ENCODE measurements at places on chromosomes 5 and 9.
A peak's percentile ranks its signal among the peaks of the same experiment; 100 is the strongest.

GRCh38 chr5:179142434-179143198, 82.4 kb downstream of the ZNF354C start:
- peak; percentile 48 for DNase-seq

- DNase-seq: no peak
Observed at GRCh38 chr5:150172145-150172544, 5.6 kb downstream of the CDX1 start.

- DNase-seq: no peak
Observed at GRCh38 chr5:159359408-159359807, 29.1 kb upstream of the IL12B start.

GRCh38 chr5:40834391-40834848, 602 bp downstream of the RPL37 start:
- no peak for DNase-seq

DNA sequence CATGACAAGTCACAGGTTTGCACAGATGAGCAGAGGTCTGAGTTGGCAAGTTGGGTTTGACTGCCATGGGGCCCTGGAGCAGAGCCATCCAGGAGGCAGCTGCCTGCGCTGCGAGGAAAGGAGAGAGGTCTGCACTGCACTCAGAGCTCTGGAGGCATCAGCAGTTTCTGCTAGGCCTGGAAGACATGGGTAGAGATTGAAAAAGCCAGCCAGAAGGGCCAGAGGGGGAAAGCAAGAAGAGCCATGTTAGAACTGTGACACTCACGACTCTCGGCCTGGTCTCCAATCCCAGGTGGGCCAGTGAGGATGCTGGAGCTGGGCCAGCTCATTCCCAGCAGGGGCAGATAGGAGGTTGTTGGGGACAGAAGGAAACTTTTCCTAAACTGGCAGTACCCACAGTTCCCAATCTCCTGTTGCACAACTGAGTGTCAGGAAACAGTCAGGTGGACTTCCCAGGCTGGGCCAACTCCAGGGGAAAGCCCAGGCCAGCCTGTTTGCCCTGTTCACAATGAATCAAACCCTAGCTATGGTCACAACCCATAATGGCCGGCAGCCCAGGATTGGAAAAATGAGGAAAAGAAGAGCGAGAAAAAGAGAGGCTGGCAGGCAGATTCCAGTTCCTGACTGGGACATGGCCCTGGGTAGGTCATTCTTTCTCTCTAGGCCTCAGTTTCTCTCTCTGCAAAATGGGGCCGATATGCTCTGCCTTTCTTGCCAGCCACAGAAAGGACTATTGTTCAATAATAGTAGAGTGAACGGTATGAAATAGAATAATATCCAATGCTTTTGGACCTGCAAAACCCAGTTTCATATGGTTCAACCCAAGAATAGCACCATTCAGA, 7.8 kb upstream of the ORM1 start:
- DNase-seq: no peak

DNA sequence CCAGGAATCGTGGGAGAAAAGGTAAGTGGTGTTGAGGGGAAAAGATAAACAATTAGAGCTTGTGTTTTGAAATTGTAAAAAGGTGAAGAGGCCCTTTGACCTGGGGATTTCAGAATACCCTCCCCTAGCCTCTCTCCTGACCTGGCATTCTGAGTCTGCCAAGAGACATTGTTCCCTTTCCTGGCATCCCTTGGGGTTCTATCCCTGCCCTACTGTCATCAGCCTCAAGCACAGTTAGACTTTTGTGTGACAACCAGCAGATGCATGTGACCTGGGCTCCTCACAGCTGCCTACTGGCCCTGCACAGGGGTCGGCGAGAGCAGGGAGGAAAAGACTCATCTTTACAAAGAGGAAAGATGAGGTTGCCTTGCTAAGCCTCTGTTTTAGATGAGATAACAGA, 72.2 kb upstream of the ORM1 start:
- no peak for DNase-seq

- no peak for DNase-seq
Observed at GRCh38 chr5:98492258-98492657, 281.2 kb upstream of the RGMB start.

DNA sequence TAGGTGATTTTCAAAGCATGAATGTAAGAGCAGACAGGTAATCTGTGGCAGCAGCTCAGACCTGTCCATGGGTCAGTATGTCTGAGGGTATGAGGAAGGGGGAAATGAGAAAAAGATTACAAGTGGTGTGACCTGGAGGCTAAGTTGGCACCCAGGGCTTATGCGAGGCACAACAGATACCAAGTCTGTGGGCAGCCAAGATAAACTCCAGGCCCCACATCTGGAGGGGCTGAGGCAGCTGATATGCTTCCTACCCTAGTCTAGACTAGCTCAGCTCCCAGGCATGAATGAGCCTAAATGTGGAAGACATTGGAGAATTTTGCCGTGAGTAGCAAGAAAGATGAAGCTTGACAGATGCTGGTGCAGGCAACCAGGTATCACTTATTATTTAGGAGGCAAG, 151.7 kb downstream of the PIK3R1 start:
- DNase-seq: no peak

- DNase-seq: no peak
Observed at GRCh38 chr5:94467346-94467953, 151.0 kb downstream of the KIAA0825 start.

- no peak for DNase-seq
Observed at GRCh38 chr5:1421521-1422341, 23.5 kb downstream of the SLC6A3 start.

- no peak for DNase-seq
Observed at GRCh38 chr5:72767289-72768010, 49.0 kb upstream of the TNPO1 start.

DNA sequence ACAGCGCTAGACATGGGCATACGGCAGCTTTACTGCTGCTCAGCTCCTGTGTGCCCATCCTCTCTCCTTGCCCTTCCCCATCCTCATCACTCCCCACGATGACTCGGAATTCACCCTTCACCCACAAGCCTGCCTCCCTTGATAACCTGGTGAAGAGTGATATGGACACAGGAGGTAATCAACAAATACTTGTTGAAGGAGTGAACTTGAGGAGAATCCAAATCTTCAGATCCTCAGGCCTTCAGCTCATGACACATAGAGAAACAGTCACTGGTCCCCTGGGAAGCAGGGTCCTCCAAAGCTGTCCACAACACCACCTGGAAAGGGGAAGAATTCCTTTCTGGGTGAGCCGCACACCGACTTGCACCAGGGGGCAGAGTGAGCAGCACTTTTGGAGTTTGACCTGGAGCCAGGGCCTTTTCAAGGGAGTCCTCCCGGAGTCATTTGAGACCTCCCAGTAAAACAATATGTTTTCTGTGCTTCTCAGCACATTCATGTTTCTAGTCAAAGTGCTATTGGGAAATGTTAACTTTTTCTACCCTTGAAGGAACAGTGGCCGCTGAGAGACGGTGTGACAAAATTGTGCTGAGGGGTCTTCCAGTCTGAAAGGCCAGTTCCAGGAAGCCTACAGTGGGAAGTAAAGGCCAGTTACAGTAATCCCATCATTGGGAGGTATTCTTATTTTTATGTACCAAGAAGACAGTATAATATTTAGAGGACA, 332.3 kb downstream of the CWC27 start:
- peak; percentile 65 for DNase-seq

DNA sequence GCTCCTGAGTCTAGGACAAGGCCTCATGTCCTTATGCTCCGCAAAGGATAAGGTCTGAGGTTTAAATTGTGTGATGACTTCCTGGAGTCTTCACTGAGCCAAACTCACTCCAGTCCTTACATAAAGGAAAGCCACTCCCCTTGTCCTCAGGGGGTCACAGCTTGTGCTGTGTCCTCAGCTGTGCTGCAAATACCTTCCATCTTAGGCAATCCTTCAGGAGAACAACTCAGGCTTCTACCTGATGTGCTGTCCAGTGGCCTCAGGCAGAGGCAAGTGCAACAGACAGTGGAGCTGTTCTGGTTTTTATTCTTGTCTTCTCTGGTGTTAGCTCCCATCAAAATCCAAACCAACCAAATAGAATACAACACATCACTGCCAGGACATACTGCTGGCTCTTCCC, 151.5 kb downstream of the TAF11L14 start:
- DNase-seq: no peak

DNA sequence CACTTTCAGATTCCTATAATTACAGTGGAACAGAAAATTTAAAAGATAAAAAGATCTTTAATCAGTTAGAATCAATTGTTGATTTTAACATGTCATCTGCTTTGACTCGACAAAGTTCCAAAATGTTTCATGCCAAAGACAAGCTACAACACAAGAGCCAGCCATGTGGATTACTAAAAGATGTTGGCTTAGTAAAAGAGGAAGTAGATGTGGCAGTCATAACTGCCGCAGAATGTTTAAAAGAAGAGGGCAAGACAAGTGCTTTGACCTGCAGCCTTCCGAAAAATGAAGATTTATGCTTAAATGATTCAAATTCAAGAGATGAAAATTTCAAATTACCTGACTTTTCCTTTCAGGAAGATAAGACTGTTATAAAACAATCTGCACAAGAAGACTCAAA, 29.5 kb downstream of the ZFYVE16 start:
- DNase-seq: no peak

DNA sequence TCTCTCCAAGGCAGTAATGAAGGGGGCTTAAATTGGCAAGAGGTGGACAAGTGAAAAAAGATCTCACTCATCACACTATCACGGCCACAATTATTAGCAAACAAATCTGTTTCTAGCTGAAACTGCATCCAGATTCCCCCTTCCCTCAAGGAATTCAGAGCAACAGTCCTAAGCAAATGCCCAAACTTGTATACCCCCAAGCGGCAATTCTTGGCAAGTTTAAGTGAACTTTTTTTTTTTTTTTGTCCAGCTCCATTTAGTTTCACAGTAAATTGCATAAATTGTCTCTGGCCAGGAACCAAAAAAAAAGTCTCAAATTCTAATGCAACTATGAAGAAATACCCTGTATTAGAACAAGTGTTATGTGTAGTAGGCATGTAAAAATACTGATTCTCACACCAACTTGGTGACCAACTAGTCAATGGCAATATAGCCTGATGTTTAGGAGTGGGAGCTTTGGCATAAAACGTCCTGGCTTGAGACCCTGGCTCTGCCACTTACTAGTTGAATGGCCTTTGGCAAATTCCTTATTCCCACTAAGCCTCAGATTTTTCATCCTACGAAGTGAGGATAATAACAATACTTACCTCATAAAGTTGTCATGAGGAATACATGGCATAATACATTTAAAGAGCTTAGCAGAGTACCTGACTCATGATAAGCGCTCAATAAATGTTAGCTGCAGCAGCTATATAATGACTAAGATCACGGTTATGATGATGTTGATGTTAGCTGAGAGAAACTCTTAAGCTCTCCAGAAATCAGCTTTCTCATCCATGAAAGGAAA, 193.2 kb downstream of the ADAMTSL1 start:
- DNase-seq: no peak

- no peak for DNase-seq
Observed at GRCh38 chr5:109688630-109688969, 1.1 kb upstream of the MAN2A1 start.

GRCh38 chr5:42924686-42925085, 113.0 kb upstream of the SELENOP start:
- DNase-seq: no peak

- DNase-seq: peak; percentile 24
Observed at GRCh38 chr5:83107692-83108420, 30.5 kb downstream of the XRCC4 start.
